ENCODE measurements at places on chromosomes 11 and 22.

GRCh38 chr11:104964247-104964646, 4.1 kb downstream of the CASP4 start:
- DNase-seq: no peak

GRCh38 chr11:13168271-13168670, 109.3 kb upstream of the BMAL1 start:
- no peak for DNase-seq

DNA sequence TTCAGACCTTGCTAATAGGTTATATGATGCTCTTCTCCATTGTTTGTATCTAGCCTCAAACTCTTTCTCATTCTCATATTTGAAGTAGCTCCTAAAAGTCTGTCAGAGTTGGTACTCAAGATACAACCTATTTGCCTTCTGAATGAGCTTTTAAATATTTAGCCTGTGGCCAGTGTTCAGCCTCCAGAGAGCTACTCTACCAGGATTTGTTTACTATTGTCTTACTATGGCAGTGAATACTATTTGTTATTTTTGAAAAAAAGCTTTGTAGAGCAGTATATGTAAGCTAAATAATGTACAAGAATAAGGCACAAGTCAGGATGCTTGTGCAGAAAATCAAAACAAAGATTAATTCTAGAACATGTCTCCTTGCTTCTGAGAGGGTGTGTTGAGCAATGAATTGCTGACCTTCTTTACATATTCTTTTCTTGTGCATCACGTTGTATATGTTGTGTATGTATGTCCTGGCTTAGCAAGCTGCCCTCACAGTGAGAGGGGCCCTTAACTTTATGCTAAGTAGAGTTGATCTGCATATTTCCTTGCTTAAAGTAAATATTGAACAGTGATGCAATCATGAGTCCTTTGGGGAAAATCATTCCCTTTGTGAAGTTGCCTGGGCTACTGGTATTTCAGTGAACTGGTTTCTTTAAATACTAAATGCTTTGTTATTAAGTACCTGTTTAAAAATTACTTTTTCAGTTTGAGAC, 438.0 kb downstream of the LUZP2 start:
- no peak for DNase-seq

- DNase-seq: peak; percentile 21
These were observed 702 bp downstream of the BIRC2 start for GRCh38 chr11:102347462-102348370.

GRCh38 chr11:70802185-70802584, 403.9 kb downstream of the CTTN start:
- DNase-seq: no peak

GRCh38 chr22:32579529-32580220, 105.1 kb downstream of the FBXO7 start:
- no peak for DNase-seq

GRCh38 chr11:85359859-85360258, 267.3 kb downstream of the DLG2 start:
- no peak for DNase-seq

DNA sequence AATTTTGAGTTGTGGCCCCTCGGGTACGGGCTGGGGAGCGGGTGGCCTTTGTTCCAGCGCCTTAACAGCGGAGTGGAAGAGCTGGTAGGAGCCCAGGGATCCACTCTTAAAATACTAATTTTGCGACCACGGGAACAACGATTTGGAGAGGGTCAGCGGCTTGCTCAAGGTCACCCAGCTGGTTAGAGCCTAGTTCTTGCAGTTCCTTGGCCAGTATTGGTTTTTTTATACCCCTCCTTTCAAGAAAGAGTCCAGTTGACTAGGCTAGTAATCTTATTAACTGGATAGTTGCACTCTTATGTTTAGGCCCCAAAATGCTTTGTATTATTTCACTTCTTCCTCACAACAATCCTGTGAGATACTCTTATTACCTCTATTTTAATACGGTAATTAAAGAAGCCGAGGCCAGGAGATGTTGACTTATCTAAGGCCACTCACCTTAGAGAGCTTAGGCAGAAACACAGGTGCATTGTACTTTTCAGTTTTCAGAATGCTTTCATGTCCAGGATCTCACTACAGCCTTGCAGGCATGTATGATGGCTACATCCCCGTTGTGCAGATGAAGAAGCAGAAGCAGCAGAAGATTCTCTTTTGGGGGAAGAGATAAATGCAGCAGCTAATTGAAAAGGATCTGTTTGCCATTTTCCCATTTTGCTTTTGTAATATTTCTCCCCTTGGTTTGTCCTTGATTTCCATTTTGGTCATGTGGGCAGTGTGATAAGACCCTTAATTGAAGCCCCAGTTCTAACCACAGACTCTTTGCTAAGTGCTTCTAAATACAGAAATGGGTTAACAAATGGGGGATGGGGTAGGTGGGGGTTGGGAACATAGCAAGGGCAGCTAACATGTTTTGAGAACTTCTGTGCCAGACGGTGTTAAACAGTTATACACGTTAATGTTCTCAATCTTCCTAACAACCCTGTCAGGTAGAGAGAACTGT, 1.4 kb downstream of the SREBF2 start:
- no peak for DNase-seq

DNA sequence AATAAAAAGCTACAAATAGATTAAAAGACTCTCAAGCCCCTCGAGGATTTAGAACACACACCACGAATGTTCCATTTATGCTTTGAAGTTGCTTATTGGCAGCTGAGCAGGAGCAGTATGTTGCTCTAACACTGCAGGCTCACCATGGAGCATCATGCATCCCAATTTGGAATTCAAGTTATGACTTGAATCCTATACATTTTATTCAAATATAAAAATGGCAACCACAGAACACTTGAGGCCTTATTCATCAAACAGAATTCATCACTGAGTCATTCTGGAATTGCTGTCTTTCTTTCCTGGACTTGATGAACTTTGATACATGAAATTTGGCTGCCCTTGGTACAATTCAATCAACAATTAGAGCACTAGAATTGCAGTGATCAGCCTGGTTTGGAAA, 24.5 kb upstream of the BLID start:
- no peak for DNase-seq

- no peak for DNase-seq
These were observed 136.0 kb downstream of the LRRC4C start for GRCh38 chr11:41323446-41323845.

- no peak for DNase-seq
These were observed 38.9 kb downstream of the NTM start for GRCh38 chr11:131409345-131409744.

DNA sequence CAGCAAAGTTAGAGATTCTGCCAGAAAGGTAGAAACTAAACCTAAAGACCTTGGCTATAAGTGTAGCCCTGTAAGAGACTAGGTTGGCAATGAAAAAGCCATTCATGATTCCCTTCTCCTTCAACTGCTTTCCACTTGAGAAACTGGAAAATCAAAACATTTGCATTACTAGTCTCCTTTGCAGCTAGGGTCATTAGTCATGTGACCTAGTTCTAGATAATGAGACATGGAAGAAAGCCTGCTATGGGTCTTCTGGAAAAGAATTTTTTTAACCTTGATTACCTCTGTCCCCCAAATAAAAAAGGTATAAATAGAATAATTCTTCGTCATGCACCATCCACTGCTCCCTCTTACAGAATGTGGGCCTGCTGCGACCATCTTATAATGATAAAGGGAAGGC, 80.1 kb downstream of the SOX6 start:
- DNase-seq: no peak

DNA sequence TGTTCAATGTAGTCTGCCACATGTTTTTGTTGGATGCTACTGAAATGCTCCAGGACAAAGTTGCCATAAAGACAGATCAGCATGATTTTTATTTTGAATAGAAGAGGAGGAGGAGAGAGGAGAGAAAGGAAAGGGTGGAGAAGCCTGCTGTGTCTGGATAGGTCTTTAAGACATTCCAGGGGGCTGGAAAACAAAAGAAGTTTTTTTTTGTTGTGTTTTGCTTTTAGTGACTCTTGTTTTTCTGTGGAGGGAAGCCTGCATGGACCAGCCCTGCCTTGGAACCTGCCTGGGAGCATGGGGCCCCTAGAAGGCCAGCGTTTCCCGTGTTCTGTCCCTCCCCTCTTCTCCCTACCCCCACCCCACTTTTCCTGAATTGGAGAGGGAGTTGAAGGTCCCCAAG, 2.3 kb downstream of the TSPAN18 start:
- no peak for DNase-seq

- DNase-seq: no peak
These were observed 7.1 kb upstream of the CD44 start for GRCh38 chr11:35131886-35132285.

DNA sequence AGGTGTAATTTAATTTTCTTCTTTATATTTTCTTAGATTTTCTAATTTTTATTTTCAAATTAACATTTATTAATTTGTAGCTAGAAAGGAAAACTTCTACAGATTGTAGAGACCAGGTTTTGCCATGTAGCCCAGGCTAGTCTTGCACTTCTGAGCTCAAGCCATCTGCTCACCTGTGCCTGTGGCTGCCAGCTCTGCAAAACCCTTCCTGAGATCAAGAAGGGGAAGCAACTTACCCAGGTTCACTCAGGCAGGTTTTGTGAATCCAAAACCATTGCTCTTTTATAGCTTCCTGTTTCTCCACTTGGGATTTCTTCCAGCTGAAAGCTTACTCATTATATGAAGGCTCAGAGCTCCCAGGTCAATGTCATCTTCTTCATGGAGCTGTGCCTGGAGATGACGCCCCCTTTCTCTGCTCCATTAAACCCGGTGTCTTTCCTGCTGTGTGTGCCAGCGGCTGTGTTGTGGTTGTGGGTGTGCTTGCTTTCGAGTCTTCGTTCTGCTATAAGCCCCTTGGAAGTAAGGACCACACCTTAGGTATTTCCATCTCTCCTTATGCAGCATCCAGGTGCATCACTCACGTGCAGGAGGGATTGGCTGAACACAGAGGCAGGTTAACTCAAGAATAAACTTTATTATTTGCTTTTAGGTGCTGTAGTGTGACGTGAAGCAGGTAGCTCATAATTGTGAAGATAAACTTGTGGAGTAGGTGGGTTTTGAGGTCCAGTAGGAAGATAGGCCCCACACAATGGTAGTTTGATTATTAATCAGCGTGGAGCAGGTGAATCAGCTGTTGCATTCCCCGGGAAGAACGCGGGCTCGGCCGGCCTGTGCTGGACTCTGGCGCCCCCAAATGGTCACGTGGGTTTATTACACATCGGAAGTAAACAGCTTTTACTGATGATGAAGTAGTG, 42.2 kb upstream of the INCENP start:
- DNase-seq: peak; percentile 74

DNA sequence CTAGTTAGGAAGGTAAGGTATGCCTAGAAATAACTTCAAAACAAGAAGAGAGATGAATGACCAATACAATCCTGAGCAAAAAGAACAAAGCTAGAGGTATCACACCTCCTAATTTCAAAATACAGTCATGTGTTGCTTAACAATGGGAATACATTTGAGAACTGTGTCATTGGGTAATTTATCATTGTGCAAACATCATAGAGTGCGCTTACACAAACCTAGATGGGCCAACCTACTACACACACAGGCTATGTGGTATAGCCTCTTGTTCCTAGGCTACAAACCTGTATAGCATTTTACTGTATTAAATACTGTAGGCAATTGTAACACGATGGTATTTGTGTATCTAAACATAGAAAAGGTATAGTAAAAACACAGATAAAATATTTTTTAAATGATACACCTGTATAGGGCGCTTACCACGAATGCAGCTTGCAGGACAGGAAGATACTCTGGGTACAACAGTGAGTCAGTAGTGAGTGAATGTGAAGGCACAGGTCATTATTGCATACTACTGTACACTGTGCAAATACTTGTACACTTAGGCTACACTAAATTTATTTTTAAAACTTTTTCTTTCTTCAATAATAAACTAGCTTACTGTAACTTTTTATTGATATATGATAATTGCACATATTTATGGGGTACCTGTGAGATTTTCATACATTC, 48.2 kb downstream of the STK33 start:
- no peak for DNase-seq

DNA sequence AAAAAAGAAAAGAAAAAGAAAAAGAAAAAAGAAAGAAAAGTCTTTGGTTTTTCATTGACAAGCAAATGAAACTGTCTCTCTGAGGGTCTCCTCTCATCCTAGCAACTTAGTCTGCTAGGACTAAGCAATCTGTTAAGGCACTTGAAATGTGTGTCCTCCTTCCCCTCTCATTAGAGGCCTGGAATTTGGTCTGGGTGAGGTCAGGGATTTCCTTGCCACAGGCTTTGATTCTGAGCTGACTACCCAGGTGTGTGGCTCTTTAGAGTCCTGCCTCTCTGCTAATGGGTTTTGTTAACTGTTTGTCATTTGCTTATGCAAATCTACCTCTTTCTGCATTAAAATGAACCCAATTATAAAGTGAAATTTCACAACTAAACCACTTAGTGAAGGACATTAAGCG, 18.3 kb upstream of the PKNOX2 start:
- DNase-seq: no peak

DNA sequence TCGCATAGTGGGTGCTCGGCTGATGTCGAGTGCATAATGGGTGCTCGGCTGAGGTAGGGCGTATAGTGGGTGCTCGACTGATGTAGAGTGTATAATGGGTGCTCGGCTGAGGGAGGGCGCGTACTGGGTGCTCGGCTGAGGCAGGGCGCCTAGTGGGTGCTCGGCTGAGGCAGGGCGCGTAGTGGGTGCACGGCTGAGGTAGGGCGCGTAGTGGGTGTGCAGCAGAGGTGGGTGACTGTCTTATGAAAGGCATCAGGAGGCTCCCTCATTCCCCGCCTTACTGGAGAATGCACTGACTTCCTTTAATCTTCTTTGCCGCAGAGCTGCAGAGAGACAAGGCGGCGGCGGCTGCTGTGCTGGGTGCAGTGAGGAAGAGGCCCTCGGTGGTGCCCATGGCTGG, 33.8 kb downstream of the ARHGAP8 start:
- no peak for DNase-seq

DNA sequence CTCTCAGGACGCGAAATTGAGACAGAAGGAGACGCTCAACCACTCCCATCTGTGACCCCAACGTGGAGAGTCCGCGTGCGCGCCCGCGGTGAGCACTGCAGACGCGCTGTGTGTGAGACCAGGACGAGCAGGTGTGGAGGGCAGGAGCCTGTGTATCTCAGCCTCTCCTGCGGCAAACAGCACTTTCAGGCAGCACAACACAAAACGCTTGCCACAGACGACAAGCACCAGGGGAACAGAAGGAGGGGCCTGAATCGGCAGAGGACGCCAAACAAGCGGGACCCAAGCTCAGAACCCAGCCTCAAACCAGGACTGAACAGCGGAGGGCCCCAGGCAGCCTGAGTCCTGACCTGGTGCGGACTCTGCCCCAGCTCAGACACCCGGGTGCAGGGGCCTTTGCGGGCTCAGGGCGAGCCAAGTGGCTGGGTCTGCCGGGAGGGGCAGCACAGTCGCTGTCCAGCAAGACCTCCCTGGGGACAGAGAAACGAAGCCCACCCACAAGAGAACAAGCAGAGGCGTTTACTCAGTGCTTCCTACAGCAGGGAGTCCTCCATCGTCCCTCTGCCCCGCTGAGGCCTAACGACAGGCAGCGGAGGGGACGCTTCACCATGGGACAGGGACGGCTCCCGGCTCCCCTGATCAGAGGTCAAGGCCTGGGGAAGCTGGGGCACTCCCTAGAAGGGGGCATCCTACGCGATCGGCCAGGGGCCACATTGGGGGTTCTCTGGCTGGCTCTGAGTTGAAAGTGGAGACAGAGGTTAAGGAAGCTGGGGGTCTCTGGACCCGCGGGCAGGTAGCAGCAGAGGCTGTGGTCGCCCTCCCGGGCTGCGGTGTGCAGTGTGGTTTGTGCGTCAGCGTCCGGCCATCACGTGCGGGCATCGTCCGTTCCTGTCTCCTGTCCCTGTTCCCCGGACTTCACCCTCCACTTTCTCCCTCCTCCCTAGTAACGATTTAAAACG, 560.8 kb downstream of the BRD1 start:
- no peak for DNase-seq

Data from naive B cell (primary cell).